ENCODE measurements at places on chromosomes 11 and 22.

DNA sequence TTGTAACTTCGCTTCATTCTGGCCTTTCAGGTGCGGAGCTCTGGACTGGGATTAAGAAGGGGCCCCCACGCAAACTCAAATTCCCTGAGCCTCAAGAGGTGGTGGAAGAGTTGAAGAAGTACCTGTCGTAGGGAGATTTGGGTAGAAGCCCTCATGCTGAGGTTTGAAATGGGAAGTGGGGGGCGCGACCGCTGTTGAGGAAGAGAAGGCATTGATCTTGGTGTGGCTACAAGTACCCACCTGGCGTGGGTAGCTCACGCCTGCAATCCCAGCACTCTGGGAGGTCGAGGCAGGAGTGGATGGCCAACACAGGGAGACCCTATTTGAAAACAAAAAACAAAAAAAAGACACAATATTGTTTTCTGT, 779 bp downstream of the SELENOH start:
- no peak for DNase-seq

GRCh38 chr11:60396799-60397198, 540 bp downstream of the MS4A14 start:
- no peak for DNase-seq

GRCh38 chr22:37669586-37669985, 5.8 kb upstream of the LGALS1 start:
- no peak for DNase-seq

DNA sequence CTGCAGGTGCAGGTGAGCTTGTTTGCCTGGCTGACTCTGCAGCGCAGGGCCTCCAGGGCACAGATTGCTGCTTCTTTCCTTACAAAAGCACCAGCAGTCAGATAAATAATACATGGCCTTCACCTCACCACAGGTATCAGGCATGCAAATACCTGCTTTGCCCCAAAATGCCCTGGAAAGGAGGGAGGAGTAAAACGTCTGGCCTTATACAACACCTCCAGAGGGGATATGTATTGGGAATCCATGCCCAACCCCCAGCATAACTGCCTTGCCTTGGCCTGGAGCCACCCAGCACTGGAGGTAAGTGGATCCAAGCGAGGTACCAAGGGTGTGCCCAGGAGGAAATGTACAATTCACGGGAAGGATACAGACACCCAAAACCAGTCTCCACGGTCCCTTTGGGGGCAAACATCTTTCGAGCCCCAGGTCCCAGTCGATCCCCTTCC, 860 bp downstream of the TMEM184B start:
- DNase-seq, result peak; percentile 77

DNA sequence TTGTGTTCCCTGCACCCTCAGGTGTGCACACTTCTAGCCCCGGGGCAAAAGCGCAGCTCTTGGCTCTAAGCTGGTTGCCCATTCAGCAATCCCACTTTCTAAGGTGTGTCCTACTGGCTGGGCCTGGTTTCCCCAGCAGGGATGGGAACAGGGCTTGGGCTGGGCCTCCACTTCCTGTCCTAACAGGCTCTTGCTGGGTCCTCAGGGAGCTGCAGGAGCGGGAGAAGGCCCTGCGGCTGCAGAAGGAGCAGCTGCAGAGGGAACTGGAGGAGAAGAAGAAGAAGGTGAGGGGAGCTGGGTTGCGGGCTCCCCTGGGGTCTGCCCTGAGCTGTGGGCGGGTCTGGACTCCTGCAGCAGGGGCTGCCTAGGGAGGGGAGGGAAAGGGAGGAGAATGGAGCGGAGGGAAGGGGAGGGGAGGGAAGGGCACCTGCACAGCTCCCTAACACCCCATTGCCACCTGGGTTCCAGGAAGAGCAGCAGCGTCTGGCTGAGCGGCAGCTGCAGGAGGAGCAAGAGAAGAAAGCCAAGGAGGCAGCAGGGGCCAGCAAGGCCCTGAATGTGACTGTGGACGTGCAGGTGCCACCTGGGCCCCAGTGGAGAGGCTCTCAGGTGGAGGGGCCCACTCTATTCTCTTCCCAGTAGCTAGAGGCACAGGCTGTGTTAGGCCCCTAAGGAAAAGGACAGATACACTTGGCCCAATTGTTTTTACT, 24.6 kb downstream of the INCENP start:
- peak; percentile 94 for DNase-seq

GRCh38 chr22:37048133-37048532, 3.4 kb upstream of the KCTD17 start:
- DNase-seq, result no peak

- DNase-seq, result no peak
These were observed 50.6 kb upstream of the APOA1 start for GRCh38 chr11:116888024-116888423.

- no peak for DNase-seq
These were observed 139.2 kb downstream of the LRRC4C start for GRCh38 chr11:41320238-41320637.

GRCh38 chr11:45933846-45934579, 11.6 kb downstream of the LARGE2 start:
- DNase-seq, result no peak

DNA sequence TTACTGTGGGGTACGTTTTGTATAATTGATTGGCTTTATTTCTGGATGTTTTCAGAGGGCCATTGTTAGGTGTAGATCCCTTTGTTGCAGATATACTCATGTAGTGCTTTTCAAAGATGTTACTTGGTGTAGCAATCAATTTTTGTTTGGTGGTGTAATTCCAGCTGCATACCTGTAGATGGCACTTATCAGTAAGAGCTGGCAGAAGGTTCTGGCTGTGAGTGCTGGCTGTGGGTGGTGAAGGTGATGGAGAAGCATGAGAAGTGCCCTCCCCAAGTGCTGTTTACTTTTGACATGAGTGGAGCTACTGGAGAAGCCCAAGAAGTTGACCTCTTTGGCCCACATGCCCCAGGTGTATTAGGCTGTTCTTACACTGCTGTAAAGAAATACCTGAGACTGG, 1074.9 kb downstream of the FAM181B start:
- peak; percentile 0 for DNase-seq

DNA sequence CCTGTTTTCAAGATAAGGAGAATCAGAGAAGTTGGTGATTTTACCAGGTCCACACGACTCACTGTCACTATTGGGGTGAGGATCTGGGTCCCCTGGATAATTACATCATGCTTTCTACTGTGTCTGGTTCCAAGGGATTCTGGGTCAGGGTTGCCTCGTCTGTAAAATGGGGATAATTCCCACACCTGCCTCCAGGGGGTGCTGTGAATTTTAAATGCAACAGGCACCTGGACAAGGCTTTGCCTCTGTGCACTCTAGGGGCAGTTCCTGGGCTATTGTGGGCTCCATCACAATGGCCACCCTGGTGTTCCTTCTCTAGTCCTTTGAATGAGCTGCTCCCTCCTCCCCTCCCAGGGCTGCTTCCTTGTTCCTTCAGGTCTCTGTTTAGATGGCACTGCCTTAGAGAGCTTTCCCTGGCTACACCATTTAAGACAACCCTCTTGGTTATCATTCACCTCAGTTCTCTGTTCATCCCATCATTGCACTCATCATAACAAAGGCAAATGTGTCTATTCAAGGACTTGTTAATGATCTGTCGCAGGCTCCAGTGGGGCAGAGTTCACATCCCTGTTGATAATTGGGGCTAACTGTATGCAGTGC, 178.6 kb downstream of the MIAT start:
- peak; percentile 12 for DNase-seq

DNA sequence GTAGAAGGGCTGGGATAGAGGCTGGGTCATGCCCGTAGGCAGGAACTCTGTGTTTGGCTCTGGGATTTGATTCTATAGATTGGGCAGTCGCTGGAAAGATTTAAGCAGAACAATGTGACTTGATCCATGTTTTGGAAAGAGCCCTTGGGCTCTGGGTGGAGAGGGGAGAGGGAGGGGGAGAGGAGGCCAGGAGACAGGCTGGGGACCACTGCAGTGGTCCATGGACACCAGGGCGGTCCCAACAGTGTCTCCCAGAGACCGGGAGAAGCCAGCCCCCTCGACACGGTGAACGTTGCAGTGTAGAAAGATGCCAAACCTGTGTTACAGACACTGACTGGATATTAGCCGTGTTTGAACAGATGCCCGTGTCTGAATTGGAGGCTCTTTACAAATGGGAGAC, 19.5 kb downstream of the PVALB start:
- no peak for DNase-seq

DNA sequence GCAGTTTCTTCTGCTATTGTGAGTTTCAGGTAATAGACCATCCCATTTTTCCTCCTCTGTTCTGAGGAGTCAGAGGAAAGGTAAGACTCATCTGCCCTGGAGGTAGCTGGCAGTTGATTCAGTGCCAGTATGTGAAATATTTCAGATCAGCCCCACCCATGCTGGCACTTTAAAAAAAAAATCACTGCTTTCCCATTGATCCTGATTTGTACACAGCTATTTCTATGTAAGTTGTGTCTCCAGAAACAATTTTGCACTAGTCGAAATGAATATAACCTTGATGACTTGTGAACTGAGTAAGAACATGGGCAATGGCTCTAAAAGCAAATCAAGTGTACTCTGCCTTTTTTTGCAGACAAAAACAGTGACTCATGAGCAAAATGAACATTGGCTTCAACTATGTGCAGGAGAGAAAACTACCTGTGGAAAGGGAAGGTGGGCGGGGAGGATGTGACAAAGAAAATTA, 82.0 kb upstream of the OR5AK2 start:
- no peak for DNase-seq

DNA sequence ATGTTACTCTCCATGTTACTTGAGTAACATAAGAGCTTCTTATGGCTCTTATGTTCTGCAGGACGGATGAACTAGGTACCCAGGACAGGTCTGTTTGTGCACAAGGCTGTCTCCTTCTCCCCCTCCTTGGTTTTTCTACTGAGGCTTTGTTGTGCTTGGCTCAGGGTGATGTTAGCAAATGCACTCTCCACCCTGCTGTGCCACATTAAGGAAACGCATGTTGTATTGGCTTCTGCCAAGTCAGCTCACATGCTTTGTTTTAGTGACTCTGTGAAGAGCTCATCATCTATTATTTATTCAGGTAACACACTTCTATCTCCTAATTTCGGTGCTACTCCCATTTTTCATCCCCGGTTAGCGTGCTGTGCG, 108.3 kb downstream of the PTPRJ start:
- DNase-seq, result peak; percentile 77

GRCh38 chr11:44572884-44573283, 7.4 kb downstream of the CD82 start:
- no peak for DNase-seq

DNA sequence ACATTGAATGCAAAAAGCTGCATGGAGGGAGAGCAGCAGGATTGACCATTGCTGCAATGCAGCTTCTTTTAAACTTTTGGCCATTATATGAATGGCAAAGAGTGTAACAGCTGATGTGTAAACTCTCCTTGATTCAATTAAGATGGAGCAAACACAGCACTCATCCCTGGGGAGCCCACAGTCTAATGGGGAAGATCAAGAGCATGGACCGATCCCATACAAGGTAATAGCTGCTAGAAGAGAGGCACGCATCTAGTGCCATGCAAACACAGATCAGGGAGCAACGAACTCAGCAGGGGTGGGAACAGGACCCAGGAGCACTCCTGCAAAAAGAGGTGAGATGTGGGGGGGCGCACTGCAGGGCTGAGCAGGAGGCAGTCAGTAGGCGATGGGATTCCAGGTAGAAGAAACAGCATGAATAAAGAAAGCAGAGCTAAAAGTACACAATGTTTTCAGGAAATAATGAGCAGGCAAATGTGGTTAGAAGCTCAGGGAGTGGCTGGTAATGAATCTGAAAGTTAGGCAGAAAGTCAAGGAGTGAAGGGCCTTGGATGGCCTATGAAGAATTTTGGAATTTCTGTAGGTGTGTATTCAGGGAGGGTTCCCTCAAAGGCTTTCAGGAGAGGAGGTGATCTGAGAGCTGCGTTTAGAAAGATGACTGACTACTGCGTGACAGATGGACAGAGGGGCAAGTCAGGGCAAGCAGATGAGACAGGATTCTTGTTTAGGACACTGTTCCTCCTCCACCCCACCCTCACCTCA, 17.2 kb upstream of the BMAL1 start:
- no peak for DNase-seq

DNA sequence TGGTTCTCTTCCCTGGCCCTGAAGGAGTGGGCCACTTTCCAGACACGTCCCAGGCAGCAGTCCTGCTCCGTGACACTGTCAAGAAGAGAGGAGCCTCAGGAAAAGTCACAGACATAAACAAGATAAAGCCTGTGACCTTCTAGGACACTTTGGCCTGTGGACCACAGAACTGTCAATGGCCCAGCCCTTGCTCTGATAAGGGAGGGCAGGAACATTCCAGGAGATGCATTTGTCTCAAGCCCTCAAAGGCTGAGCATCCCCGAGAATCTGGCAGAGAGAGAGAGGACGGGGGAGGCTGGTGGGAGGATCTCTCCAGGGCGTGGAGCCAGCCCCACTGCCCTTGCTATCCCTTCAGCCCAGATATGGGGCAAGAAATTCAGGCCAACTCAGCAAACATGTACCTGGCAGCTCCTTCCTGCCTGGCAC, 476.4 kb downstream of the INSC start:
- DNase-seq, result no peak

- no peak for DNase-seq
These were observed 20.4 kb downstream of the TUB start for GRCh38 chr11:8101421-8101820.

GRCh38 chr22:32896891-32897290, 95.4 kb downstream of the TIMP3 start:
- peak; percentile 53 for DNase-seq

DNA sequence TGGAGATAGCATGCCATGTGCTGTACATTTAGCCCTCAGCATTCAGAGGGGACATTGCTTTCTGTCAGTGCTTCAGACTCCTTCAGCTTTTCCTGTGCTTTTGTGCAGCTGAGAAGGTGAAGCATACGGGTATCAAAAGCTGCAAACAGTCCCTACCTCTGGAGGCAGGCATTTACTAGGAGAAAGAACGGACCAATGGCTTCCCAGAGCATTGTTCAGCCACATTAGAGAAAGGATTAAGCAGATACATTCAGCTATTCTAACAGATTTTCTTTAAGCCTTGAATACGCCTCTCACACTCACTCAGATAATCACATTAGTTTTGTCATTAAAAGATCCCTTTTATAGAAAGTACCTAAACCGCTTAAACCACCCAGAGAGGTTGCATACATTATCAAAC, 80.7 kb upstream of the FAM181B start:
- no peak for DNase-seq

- DNase-seq, result no peak
These were observed 43.6 kb downstream of the TSPAN18 start for GRCh38 chr11:44770401-44770800.

GRCh38 chr11:1072116-1072820, 2.4 kb upstream of the MUC2 start:
- DNase-seq, result no peak

DNA sequence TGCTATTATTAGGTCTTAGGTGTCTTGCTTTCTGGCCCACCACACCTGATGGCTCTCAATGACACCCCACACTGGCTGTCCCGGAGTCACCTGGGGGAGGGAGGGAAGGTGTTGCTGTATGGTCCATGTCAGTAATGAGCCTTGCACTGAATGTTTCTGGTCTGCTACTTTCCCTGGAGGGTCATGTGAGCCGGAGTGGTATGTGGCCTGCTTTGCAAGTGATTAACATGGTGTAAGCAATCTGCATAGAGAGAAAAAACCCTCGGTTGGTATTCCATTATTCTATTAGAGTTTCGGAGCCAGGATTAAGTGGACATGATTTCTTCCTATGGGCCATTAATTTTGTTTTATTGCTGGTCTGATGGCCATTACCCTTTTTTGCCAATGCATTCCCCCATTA, 63.9 kb downstream of the PKNOX2 start:
- no peak for DNase-seq

- DNase-seq, result no peak
These were observed 87.8 kb downstream of the MYEOV start for GRCh38 chr11:69381681-69382130.
